ENCODE measurements at places on chromosomes 3 and 15.

DNA sequence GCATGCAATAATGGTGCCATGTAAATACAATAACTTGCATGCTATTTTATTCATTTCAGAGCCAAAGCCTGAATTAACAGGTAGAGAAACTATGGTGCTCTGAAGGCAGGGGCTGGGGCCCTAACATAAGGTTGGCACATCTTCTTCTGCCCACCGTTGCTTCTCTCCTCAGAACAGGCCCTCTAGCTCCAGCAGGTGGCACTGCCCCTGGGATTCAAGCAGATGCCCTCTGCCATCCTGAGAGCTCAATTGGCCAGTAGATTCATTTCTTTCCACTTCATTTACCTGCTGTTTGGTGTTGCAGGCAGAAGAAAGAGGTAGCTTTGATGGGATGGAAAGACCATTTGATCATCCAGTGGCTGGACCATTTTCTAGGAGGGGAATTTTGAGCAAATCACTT lies 130.5 kb downstream of the FOXB1 start:
- DNase-seq = no peak

GRCh38 chr15:73378089-73378488 lies 9.3 kb upstream of the HCN4 start:
- DNase-seq = peak; percentile 26

DNA sequence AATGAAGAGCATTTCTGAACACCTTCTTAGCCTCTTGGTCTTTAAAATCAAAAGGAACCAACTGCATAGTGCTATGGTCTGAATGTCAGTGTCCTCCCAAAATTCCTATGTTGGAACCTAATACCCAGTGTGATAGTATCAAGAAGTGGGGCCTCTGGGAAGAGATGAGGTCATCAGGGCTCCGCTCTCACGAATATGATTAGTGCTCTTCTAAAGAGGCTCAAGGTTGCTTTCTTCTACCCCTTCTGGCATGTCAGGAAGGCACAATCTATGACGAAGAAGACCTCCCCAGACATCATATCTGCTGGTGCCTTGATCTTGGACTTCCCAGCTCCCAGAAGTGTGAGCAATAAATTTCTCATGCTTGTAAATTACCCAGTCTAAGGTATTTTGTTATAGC lies 209.5 kb downstream of the MAGI1 start:
- no peak for DNase-seq

DNA sequence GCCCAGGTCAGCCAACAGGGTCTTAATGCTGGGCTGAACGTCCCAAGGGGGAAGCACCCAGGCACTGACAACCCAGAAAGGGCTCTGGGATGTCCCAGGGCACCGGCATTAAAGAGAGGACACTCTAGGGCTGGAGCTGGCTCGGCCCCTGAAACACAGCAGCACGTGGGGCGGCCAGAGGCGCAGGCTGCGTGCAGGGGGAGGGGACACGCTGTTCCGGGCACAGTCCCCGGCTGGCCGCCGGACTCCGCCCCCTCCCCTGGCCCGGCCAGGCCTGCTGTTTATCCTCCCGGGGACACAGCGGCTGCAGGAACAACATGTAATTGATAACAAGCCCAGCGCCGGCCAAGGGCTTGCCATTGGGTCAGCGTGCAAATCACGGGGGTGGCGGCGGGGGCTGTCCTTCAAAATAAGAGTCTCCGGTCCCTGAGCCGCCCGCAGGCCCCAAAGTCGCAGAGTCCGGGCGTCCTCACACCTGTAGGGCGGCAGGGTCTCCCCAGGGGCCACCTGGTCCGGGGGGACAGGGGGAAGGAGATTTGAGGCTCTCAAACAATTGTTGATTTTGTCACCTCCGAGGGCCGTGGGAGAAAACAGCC lies 1.3 kb downstream of the KLF15 start:
- no peak for DNase-seq

DNA sequence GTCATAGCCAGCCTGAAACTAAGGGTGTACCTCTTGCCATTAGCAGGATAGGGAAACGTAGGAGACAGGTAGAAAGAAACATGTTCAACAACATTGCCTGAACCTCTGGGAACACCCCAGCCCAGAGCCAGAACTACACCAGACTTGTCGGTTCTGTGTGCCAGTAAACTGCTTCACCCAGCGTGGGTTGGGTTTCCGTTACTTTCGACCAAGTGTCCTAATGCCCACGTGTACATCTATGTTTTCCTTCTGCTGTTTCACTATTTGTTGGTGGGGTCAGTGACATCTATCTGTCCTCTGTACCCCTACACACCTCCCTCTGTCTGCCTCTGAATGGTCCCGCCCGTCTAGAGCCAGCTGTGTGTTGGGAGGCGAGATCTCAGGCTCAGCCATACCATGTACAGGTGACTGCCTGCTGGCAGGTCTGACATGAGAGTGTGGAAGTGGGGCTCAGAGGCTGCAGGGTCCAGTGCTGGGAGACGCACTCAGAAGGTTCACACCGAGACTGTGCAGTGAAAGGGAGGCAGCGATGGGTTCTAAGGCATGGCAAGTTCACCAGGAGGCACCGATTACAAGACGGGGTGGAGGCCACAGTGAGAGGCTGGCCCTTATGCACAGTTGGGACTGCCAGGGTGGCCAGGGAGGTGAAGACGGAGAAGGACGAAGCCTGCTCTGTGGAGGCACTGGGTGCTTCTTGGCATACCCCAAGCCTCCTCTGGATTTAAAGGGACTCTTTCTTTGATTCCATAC lies 36.4 kb downstream of the SSUH2 start:
- no peak for DNase-seq

- DNase-seq = no peak
Observed at GRCh38 chr3:10627884-10628572, 122.6 kb upstream of the ATP2B2 start.

DNA sequence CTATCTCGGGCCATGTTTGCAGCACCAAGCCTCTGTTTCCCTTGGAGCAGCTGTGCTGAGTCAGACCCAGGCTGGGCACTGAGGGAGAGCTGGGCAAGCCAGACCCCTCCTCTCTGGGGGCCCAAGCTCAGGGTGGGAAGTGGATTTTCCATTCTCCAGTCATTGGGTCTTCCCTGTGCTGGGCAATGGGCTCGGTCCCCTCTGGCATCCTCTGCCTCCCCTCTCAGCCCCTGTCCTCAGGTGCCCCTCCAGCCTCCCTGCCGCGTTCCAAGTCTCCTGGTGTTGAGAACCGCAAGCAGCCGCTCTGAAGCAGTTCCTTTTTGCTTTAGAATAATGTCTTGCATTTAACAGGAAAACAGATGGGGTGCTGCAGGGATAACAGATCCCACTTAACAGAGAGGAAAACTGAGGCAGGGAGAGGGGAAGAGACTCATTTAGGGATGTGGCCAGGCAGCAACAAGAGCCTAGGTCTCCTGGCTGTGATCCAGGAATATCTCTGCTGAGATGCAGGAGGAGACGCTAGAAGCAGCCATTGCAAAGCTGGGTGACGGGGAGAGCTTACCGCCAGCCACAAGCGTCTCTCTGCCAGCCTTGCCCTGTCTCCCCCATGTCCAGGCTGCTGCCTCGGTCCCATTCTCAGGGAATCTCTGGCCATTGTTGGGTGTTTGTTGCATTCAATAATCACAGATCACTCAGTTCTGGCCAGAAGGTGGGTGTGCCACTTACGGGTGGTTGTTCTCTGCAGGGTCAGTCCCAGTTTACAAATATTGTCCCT lies 1.2 kb downstream of the RHO start:
- DNase-seq = no peak

DNA sequence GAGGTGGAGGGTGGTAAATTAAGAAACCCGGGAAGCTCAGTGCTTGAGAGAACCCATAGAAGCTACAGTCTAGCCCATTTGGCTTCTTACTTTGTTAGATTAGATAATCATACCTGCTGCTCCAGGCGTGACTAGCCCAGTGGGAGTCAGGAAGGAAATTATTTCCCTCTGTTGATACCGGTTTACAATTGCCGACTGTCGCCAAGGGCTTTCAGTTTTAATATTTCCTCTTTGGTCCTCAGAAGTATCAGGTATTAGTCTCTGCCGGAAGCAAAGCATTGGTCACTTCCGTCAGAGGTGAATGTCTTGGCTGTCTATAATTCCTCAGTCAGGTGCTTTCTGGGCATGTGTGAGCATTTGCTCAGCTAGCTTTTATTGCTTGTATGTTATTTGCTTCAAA lies 75.2 kb downstream of the LPP start:
- no peak for DNase-seq

DNA sequence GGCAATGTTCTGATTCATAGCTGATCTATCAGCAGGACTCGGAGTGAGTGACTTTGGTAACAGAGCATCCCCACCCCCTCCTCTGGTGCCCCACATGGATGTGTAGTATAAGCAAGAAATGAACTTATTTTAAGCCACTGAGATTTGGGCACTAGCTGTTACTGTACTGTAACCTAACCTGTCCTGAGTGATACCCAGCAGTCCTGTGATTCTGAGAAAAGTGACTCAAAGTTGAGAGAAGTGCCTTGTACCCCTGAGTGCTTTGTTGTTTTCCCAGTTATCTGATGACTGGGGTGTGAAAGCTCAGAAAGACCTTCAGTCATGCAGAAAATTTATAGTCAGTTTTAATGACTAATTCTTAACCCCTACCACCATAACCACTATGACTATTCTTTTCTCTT lies 439.9 kb upstream of the RBMS3 start:
- DNase-seq = no peak

GRCh38 chr3:10552631-10552943 lies 47.2 kb upstream of the ATP2B2 start:
- no peak for DNase-seq

DNA sequence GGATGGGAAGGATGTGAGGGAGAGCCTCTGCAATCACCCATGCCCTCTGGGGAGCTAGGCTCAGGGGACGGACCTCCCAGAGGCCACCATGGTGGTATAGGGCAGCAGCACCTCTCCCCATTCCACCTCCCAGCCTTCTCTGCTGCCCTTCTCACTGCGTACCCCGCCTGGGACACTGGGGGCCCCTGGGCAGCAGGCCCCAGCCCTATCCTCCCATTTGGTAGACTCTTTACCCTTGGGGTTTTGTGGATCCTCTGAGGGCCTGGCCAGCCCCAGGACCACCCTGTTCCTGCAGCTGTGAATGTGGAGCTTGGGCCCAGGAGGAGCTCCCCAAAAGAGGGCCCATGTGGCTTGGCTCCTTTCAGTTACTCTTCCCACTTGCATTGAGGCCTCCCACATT lies 131.9 kb downstream of the DNAJB8 start:
- no peak for DNase-seq

- DNase-seq = no peak
Observed at GRCh38 chr3:195238586-195239118, 32.3 kb downstream of the XXYLT1 start.

GRCh38 chr3:111846039-111846438 lies 13.0 kb upstream of the PHLDB2 start:
- DNase-seq = no peak

GRCh38 chr3:71705681-71706080 lies 19.5 kb downstream of the EIF4E3 start:
- DNase-seq = no peak

GRCh38 chr15:66741646-66742045 lies 39.6 kb downstream of the SMAD6 start:
- no peak for DNase-seq

- DNase-seq = no peak
Observed at GRCh38 chr3:43951813-43952212, 261.1 kb downstream of the ABHD5 start.

DNA sequence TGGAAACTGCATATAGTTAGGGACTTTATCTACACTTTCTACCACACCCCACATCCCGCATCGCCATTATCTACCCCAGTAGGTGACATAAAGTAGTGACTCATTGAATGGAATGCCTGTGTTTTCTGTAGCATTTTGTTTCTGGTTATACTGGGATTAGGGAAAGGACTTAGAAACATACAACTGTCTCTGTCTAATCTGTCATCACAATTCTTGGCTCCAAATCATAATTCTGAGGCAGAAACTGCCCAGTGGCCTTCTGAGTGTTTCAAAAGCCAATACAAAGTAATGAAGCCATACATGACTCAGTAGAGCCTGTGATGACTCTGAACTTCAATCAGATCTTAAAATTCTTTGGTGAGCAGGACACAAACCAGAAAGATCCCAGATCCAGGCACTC lies 115.7 kb upstream of the CHRM5 start:
- no peak for DNase-seq

DNA sequence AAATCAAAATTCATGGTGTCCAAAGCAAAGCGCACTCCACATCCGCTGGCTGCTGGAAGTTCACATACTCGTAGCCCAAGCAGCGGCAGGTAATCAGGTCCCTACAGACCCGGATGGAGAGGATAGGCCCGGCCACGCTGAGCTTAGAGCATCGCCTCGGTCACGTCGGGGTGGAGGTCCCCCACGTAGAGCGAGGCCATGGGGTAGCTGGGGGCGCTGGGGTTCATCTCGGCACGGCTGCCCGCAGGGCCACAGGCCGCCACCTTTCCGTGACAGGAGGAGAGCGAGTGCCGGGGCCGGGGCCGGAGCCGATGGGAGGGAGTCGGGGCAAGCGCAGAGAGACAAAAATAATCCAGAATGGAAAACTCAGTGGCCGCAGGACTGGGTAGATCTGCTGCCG lies 16.1 kb upstream of the STRIT1 start:
- no peak for DNase-seq

- no peak for DNase-seq
Observed at GRCh38 chr3:122533931-122534334, 19.2 kb upstream of the KPNA1 start.

GRCh38 chr3:14452740-14453710 lies 50.6 kb downstream of the SLC6A6 start:
- peak; percentile 7 for DNase-seq

DNA sequence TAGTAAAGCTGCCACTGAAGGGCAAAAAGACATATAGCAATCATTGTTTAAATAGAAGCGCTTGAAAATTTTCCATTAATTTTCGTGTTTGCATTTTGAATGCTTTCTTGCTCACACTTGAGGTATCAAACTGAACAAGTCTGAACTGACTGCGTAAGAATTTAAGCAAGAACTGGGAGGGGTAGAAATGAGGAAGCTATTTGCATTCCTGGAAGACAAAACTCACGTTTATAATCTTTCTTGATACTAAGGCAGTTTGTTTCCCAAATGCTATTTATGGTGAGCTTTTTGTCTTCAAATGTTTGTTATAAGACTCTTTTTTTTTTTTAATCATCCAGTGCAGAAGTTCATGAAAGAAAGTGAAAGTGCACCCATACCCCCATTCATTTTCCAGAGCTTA lies 499.8 kb upstream of the TPRG1 start:
- DNase-seq = no peak

DNA sequence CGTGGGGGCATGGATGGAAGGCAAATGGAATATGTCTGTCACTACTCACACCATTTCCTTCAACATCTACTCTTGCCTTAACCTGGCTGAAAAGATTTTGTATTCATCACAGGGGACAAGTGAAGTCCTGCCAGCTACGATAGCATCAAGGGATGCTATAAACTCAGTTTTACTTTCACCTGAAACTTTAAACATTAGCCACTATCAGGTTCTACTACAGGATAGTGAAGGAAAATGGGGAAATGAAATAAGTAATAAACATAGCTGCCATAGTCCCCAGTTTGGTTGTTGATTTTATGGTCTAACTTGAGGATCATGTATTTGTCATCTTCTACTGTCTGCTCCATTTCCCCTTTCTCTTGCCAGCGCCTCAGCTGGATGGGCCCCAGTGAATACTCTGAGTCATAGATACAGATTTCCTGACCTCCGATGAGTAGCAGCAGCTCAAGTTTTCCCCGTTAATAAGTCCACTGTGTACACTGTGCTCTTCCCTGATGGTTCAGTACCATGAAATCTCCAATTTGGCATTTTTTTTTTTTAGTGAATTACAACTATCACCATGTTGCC lies 338.2 kb upstream of the SLCO3A1 start:
- no peak for DNase-seq

All from NCI-H1694 (cell line).